ENCODE measurements at places on chromosomes 1 and 21. TPM values are rescaled to one million over a fixed set of nuclear protein-coding genes. Genes with fewer than 3 reads are reported as not detected.

- DNase-seq, result no peak
Measured at GRCh38 chr1:164683235-164683634, 124.3 kb downstream of the PBX1 start.

GRCh38 chr1:8818325-8818775 is 910 bp upstream of the RERE start:
- no peak for DNase-seq

GRCh38 chr1:228804640-228805413 is 69.5 kb downstream of the RHOU start:
- peak; percentile 63 for DNase-seq

DNA sequence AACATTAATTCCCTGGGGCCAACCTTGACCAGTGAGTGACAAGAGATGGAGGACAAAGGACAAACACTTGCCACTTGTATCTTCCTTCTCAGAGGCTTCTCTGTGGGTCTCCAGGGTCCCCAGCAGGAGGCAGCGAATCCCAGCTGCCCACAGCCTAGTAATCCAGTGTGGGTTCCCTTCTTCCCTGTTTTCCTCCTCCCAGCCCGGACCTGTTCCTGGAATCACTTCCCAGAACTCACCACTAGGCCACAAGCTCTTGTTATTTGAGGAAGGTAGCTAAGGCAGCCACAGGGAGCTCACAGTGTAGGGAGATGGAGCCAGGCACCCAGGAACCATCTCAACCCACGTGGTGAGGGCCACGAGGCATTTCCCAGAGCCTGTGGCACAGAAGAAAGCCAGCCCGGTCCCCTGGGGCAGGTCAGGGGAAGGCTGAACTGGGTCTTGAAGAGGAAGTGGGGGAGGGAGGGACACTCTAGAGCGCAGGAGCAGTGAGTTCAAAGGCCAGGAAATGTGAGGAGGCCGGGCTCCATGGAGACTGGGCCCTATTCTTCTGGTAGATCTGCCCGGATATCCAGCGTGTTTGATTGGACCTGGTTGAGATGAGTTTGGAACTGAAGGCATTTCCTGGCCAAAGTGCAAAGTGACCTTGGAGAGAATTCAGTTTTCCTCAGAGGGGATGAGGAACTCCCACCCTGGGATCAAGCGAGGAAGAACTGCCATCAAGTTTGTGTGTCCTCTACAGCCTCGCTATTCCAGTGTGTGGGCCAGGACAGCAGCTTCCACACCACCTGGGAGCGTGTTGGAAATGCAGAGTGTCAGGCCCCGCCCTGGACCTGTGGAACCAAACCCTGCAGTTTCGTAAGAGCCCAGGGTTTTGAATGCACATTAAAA is 20.3 kb upstream of the C2CD2 start:
- no peak for DNase-seq

- no peak for DNase-seq
Measured at GRCh38 chr1:231338270-231339128, at the start of gene SPRTN. Gene SPRTN, plus strand, starts transcription at chr1:231338293. Its CDS starts 91 bp downstream, at chr1:231338384.

DNA sequence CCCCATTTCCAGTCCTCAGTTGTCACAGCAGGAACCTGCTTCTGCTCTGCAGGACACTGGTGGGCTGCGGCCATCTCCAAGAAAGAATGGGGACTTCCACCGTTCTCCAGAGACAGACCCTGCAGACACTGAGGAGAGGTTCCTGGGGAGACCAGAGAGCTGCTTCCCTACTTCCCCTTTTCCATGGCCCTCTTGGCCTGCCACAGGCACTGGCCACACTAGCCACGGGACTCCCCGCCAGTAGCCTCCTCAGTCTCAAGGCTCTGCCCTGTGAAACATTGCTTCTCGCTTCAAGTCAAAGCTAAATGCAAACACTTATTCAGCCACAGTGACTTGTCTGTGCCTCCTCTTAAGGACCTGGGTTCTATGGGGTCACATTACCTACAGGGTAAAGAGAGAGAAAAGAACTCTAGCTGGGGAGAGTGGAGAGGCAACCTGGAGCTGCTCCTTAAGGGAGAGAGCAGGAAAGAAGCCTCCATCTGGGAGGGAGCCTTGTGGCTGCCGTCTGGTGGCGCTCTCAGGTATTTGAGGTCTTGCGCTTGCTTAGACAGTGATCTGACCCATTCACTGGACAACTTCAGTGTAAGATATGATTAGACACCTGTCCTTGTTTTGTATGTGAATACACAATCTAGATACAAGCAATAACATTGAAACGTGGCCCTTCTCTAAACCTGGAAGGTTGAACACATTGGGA is 5.4 kb upstream of the SLAMF8 start:
- DNase-seq, result no peak

- DNase-seq, result no peak
Measured at GRCh38 chr1:204337036-204337429, 22.7 kb downstream of the PLEKHA6 start.

- DNase-seq, result no peak
Measured at GRCh38 chr1:176719447-176719846, 256.5 kb downstream of the PAPPA2 start.

DNA sequence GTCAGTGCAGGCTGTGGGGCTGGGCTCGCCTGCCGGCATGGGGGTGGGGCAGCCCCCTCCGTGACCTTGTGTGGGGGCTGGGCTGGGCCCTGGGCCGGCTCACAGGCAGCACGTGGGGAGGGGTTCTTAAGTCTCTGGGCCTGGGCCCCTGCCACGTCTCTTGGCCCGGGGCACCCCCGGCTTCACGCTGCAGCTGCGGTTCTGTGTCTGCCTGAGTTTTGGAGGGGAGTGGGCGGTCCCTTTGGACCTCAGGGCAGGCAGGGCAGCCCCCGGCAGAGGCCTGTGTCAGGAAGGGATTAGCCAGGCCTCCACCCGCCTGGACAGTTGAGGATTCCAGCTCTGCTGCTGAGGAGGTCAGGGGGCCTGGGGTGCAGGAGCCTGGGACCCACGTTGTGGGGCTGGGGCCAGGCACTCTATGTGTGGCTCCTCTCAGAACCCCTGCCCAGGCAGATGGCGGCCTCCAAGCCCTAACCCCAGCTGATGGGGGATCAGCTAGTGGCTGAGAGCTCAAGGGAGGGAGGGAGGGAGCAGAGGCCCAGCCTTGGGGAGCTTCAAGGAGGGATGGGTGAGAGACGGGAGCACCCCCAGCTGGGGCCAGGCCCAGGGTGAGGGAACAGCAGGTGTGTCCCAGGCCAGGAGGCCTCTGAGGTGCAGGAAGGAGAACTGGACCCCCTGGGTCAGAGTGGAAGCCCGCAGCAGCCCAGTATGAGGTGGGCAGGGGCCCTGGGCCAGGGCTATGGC is 1.8 kb upstream of the PLCH2 start:
- no peak for DNase-seq

- no peak for DNase-seq
Measured at GRCh38 chr1:58885998-58886397, 102.2 kb upstream of the JUN start.

MAP1LC3C gene
- polyA plus RNA-seq, result 1.2 TPM

OR2M7 gene
- polyA plus RNA-seq, result not detected

PTPN14 gene
- 44.4 TPM for polyA plus RNA-seq

Data from left kidney (tissue), 8 donors.